Inflammatory macrophage treated with lipopolysaccharide for 1 hour (primary cell): ENCODE measurements at places on chromosomes 12 and 14.
A peak's percentile ranks its signal among the peaks of the same experiment; 100 is the strongest.

DNA sequence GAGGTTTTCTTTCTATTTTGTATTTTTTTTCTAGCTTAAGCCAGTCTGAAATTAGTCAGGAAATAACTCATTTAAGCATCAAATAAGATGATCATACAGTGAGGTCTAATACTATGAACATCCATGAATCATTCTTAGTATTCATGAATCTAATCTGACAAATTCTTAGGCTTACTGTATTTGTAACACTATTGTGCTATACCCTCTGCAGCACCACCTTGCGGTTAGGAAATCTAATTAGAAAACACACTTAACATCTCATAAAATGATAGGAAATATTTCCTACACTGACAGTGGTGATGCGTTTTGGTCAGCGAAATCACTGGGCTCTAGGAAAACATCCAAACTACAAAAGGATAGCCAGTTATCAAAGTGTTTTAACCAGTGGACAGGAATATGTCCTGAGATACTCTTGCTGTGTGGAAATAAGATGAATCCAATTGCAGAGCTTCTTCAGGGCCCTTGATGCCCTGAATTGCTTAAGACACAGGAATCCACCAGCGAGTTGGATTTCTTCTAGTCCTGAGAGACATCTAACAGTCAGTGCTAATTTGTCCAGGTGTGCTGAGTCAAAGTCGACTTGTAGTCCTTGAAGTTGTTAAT lies 109.3 kb upstream of the MYF6 start:
- DNase-seq = no peak

GRCh38 chr14:103118018-103118662 lies 5.1 kb upstream of the TNFAIP2 start:
- DNase-seq = peak; percentile 91

- DNase-seq = no peak
Observed at GRCh38 chr12:114704096-114704495, 20.1 kb upstream of the TBX3 start.

DNA sequence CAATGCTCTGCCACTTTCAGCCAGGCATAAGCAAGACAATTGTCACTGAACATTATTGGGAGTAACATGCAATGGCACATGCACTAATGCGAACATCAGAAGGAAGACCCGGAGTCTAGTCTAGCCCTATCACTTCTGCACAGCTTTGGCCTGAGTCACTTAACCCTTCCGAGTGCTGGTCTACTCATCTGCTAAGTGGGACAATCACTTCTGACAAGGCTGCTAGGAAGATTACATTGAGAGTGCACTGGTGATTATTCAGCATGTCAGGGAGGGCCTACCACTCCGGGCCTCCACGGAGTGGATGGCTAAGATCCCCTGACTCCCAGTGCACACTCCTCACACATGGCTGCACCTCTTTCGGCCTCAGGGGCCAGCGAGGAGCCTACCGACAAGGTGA lies 240.9 kb downstream of the DPF3 start:
- no peak for DNase-seq

- DNase-seq = no peak
Observed at GRCh38 chr12:70248876-70249275, 5.6 kb downstream of the CNOT2 start.

GRCh38 chr12:113157218-113157859 lies 7.8 kb downstream of the CFAP73 start:
- no peak for DNase-seq

GRCh38 chr14:72024504-72024903 lies 92.3 kb downstream of the RGS6 start:
- no peak for DNase-seq

DNA sequence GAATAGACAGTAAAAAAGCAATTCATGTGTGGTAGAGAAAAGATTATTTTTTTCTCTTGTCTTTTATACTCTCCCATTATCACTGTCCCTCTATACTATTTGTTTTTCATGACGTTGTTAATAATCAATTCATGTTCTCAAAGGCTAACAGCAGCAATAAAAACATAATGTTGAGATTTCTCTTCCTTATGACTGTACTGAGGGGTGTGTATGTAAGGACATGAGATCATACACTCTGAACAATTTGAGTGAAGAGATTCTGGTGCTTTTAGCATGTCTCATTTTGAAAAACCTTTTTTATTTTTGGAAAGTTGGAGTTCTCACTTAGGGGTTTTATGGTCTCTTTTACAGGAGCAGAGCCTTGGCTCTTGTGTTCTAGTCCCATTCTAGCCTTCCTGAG lies 3.8 kb upstream of the TSPAN8 start:
- no peak for DNase-seq

GRCh38 chr12:11830307-11830801 lies 180.9 kb downstream of the ETV6 start:
- peak; percentile 85 for DNase-seq

DNA sequence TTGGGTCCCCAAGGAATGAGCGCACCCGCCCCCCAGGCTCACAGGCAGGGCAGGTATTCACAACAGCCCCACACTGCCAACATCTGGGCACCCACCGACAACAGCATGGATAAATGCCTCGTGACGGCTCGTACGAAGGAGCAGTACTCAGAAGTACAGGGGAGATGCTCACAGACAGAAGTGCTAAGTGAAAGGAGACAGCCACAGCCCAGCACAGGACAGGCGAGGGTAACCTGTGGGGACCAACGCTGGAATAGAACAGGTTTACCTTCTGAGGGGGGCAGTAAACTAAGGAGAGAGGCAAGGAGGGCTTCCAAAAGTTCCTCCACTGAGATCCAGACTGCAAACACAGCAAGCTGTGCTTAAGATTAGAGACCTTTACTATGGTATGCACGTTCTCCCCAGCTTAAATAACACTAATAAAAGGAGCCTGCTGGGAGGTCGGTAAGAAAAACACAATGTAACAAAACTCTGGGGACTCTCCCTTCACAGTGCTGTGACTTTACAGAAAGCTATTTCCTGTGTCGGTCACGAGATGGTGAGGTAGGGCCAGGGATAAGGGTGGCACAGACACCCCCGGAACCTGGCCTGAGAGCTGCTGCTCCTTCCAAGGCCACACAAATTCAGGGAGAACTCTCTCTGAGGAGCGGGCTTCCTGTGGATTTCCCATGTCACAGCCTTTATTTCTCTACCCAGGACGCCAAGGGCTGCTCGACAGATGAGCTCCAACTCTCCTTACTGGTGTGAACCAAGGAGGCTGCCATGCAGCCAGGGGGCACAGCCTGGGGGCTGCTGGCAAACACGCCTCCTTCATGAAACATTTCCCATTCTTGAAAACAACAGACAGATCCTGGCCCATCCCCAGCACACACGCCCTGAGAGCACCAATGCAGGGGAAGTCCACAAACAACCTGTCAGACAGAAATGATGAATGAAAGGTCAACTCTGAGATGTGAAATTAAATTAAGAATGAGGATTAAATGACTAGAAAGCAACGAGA lies 26.3 kb downstream of the SLC15A4 start:
- DNase-seq = no peak
